Stimulated activated CD8-positive, alpha-beta memory T cell treated with anti-CD3 and anti-CD28 coated beads, Interleukin-4, amount 100 ng/mL, for 4 hours (primary cell): ENCODE measurements at places on chromosomes 2 and 18.

DNA sequence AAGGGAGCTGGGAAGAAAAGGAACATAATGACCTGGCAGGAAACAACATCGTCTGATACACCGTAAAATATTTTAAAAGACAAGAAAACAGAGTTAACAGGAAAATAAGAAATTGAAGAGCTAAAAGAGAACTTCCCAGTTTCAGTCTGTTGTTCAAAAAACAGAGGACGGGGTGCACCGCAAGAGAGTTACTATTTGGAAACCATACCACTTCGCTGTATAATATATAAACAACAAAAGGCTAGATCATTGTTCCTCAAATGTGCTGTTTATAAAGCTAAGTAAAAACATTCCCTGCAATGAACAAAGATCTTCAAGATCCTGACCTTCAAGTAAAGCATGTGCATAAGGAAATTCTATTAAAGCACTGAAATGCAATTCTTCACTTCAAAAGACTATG is 2.1 kb downstream of the PPP3R1 start:
- no peak for DNase-seq

DNA sequence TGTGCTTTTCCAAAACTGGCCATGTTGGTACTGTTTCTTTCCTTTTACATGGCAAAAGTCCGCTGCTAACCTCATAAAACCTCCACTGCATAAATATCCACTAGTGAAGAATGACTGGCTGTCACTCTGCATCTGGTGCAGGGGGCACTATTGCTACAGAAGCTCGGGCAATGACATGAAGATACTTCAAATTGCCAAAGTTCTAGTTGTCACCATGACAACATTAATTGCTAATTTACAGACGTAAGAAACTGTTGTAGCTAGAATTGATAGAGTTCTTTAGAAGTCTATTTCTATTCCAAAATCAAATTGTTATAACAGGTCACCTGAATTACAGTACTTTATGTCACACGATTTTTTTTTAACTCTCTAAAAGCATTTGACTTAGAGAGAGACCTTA is 845 bp downstream of the CFAP210 start:
- no peak for DNase-seq

GRCh38 chr18:37391698-37392548 is 173.7 kb downstream of the CELF4 start:
- no peak for DNase-seq

- DNase-seq = no peak
Measured at GRCh38 chr2:27798948-27799645, 27.6 kb downstream of the MRPL33 start.

DNA sequence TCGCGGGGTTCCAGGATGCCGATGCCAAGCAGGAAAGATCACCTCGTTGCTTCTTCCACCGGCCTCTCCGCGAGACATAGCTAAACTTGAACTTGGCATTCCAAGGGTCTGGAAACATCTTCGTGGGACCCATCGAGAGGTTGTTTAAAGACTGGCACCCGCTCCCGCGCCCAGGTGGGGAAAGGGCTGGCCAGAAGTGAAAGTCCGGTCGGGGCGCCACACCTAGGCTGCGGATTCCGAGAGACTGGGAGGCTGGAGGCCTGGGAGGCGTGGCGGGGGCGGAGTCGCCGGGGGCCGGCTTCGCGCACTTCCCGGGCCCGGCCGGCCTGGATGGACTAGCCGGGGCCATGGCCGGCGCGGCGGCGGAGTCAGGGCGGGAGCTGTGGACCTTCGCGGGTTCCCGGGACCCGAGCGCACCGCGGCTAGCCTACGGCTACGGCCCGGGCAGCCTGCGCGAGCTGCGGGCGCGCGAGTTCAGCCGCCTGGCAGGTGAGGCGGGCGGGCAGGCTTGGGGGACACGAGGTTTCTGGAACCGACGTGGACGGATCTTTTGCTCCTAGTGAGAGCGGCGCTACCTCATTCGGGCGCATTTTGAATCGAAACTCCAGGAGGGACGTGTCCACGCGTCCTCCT is at the start of gene MOCOS:
Gene MOCOS (plus strand): TSS at position 305 of the 633 bp plus-strand sequence. CDS start 43 bp downstream, at position 348.
- no peak for DNase-seq

DNA sequence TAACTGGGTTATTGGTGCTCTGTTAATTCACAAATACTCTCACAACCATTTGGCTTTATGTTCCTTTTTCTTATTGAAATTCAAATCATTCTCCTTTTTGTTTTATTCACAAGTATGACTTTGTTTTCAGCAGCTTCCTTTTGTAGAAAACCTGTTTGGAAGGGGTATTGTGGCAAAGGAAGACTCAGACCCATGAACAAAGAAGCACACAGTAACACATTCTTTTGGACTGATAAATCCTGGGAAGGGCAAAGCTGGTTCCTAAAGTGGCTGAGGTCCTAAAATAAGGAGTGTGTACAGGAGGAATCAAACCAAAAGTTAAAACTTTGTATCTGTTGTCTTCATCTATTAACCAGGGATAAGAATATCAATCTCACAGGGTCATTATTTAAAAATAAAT is 374.7 kb upstream of the FIGN start:
- DNase-seq = no peak

- DNase-seq = no peak
Measured at GRCh38 chr2:159064446-159065301, 96.2 kb downstream of the TANC1 start.

DNA sequence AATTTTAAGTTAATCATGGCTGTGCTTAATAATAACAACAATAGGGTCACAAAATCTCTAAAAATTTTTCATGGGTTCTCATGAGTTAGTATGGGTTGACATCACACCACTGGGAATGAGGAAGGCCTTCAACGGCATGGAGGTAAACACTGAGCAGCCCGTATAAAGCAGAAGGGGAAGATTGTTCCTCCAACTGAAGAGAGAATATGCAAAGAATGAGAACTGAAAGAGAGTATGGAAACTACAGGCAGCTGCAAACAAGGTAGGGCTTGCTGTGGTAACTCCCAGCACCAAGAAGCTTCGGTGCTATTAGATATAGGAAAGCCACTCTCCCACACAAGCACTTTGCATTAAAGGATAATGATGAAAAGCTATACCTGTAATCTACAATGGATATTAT is 1242.3 kb upstream of the CELF4 start:
- DNase-seq = no peak

- no peak for DNase-seq
Measured at GRCh38 chr2:241734208-241734466, 293 bp upstream of the D2HGDH start.

- no peak for DNase-seq
Measured at GRCh38 chr18:410047-410455, 90.5 kb downstream of the COLEC12 start.

DNA sequence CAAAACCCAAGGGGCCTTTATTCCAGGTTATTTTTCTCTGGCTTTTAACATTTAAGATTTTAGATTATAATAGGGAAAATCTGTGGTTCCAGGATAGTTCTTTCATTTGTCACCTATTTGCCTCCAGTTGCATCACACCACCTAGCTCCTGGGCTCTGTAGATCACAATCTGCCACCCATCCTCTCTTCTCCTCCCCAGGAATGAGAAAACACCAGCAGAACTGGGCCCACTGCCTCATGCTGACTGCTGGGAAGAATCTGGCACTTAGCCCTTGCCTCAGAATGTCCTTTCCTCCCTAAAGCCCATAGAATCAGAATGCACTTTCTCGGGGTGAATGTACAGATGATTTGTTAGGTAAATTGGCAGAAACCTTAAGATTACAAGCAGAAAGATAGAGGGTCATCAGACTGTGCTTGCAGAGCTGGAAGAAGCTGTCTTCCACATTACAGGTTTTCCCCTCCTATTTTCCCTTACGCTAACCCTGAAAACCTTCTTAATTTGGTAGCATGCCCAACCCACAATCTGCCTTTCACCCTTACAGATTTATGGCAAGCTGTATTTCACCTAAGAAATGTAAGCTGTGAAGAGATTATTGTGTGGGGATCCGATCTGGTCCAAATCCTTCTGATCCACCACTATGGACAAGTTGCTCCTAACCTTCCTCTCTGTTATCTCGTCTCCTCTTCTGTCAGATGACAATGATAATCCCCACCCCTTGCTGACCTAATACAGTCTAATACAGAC is 72.6 kb downstream of the LRRC30 start:
- DNase-seq = no peak

GRCh38 chr2:26318950-26319349 is 27.0 kb upstream of the SELENOI start:
- no peak for DNase-seq

DNA sequence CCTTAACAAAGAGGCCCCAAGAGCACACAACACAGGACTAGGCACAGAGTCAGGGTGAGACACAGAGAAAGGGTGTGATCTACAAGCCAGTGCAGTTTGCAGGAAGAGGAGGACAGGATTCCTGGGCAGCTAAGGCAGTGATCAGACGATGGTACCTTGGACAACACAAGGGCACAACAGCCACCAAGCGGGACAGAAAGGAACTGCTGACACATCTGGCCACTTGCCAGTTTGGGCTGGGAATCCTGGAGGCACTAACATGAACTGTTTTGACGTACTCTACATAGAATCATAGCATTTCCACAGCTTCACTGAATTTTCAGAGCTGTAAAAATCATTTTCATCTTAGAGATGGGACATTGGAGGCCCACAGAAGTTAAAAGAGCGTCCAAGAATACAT is 221.5 kb upstream of the SLC35G4 start:
- no peak for DNase-seq

DNA sequence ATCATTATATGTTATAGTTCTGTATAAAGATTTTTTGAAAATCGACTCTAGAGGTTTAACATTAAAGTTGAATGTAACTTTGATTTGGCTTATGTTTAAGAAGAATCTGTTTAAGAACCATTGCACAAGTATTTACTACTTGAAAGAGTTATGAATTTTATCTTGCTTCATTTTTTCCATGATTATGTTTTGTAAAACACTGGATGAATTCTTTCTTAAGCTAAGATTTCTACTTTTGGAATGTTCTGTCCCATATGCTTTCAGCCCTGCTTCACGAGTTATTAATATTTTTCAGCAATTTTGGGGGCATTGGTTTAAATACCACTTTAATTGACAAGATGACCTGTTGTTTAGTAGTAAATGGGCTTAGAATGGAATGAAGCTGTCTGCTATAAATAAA is 56.7 kb upstream of the STON1 start:
- no peak for DNase-seq

- no peak for DNase-seq
Measured at GRCh38 chr18:74868461-74868860, 270.8 kb downstream of the ZNF407 start.

DNA sequence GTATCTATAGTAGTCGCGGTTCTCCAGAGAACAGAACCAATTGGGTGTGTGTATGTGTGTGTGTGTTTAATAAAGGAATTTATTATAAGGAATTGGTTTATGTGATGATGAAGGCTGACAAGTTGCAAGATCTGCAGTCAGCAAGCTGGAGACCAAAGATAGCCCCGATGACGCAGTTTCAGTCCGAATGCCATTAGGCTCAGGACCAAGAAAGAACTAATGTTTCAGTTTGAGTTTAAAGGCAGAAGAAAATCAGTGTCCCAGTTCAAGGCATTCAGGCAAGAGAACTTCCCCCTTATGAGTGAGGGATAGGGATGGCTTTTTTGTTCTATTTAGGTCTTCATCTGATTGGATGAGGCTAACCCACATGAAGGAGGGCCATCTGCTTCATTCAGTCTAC is 221.6 kb downstream of the HNMT start:
- no peak for DNase-seq

DNA sequence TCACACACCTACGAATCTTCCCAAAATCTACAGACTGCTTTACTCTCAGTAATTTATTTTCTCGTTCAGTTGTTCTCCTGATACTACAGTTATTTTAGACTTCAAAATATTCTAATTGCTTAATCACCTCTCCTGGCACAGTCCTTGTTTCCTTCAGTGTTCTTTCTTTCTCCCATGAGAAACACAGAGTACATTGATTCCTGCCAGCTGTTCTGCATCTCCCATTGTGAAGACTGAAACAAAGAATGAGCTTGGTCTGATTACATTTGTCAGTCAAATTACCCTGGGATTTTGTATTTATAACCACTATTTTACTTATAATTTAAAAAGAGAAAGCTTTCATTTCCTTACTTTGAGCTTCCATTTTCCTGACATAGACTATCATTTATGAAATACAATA is 63.9 kb upstream of the TANK start:
- no peak for DNase-seq

- no peak for DNase-seq
Measured at GRCh38 chr18:79353267-79353666, 42.5 kb upstream of the NFATC1 start.

- no peak for DNase-seq
Measured at GRCh38 chr2:31141443-31142085, 3.3 kb upstream of the GALNT14 start.

DNA sequence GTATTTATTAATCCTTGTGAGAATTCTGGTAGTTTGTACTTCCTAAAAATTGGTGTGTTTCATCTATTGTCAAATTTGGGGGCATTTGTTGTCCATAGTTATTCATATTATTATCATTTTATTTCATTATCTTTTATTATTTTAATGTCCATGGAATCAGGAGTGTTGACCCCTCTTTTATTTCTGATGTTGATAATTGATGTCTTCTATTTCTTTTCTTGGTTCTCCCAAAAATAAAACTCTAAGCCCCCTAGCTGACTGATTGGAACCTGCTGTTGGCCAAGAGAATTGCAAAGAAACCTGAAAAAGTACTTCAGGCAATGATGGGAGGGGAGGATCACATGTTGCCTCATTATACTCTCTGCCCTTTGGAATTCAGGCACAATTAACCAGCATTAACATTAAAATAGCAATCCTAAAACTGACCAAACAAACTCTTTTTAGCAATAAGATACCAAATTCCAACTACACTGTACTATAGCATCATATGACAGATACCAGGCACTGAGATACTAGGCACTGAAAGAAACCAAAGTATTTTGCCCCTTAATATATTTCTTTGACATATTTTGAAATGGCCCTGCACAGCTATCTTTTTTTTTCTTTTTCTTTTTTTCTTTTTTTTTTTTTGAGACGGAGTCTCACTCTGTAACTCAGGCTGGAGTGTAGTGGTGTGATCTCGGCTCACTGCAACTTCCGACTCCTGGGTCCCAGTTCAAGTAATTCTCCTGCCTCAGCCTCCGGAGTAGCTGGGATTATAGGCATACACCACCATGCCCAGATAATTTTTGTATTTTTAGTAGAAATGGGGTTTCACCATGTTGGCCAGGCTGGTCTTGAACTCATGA is 1097.2 kb upstream of the CNTNAP5 start:
- no peak for DNase-seq

- no peak for DNase-seq
Measured at GRCh38 chr2:66464930-66465637, 30.2 kb downstream of the MEIS1 start.

- DNase-seq = peak; percentile 26
Measured at GRCh38 chr2:218852911-218853667, 6.5 kb upstream of the WNT6 start.

GRCh38 chr2:230669386-230669950 is 43.2 kb upstream of the CAB39 start:
- DNase-seq = no peak

- DNase-seq = no peak
Measured at GRCh38 chr2:237920673-237921072, 46.1 kb upstream of the UBE2F start.
